ENCODE measurements at places on chromosomes 3 and 15.

GRCh38 chr3:122183521-122183892 lies at the start of gene CASR:
Gene CASR, plus strand, starts transcription at chr3:122183668. Its CDS starts 70,522 bp downstream, at chr3:122254190.
- DNase-seq, result no peak

DNA sequence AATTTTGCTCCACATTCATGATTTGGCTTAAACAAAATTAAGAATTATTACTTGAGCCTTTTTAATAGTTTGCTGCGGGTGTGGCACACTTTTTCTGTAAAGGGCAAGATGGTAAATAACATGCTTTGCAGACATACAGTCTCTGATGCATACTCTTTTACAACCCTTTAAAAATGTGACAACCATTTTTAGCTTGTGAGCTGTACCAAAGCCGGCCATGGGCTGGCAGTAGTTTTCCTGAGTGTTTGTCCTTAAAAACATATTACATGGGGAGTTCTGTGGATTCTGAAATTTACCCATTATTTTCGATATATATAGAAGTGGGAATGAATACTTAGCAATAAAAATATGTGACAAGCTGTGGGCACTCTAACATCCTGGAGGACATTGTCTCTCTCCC lies 163.4 kb downstream of the FNDC3B start:
- DNase-seq, result no peak

DNA sequence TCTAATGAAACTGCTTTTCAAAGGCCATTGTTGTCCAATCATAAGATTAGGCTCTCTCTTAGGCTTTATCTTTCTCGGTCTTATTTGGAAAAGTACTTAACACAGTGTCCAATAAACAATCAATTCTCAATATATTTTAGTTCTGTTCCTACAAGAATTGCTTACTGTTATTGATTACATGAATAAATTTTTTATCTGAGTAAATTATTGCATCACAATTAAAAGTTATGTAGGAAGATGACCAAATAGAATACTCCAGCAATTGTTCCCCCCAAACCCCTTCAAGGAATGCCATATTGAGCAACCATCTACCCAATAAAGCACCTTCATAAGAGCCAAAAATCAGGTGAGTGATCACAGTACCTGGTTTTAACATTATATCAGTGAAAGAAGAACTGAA lies 55.0 kb upstream of the RFX7 start:
- no peak for DNase-seq

DNA sequence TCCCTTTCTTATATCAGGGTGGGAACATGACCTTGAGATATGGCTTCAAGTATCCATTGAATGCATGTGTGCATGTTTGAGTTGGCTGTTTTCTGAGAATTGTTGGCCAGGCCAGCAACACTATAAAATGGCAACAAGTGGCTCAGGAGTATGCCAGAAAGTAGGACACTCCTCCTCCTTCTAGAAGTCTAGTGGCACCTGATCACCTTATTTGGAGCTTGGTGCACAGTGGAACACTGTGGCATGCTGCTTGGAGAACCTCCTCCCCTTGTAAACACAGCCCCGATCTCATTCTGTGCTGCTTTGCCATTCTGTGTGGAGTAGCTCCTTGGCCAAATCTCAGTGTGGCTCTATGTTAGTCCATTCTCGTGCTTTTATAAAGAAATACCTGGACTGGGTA lies 114.8 kb upstream of the NDN start:
- no peak for DNase-seq

DNA sequence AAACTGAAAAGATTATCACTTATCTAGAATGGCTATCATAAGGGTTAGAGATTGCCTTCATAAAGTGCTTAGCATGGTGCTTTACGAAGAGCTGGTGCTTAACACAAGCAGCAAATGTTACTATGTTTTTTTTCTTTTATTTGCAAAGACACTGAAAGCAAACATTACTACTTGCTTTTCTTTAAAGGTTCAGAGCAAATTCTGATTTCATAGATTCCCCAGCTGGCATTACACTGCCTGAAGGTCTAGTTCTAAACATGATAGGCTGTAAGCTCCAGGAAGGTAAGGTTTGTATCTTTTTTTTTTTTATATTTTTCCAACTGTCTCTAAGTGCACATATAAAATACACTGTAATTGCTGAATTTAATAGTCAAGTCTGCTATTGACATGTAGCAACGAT lies 71.9 kb downstream of the UQCC5 start:
- no peak for DNase-seq

GRCh38 chr3:112569265-112569664 lies 7.4 kb downstream of the SLC35A5 start:
- no peak for DNase-seq
